CD8-positive, alpha-beta T cell (primary cell): ENCODE measurements at places on chromosomes 6 and 20. TPM values are rescaled to one million over a fixed set of nuclear protein-coding genes. Genes with fewer than 3 reads are reported as not detected.
A peak's percentile ranks its signal among the peaks of the same experiment; 100 is the strongest.

The OR2B2 gene
- total RNA-seq = not detected

The AKAP12 gene
- total RNA-seq = 0.03 TPM

The OPN5 gene
- not detected for total RNA-seq

The C20orf204 gene
- total RNA-seq = 7.1 TPM

The ERVFRD-1 gene
- not detected for total RNA-seq

DNA sequence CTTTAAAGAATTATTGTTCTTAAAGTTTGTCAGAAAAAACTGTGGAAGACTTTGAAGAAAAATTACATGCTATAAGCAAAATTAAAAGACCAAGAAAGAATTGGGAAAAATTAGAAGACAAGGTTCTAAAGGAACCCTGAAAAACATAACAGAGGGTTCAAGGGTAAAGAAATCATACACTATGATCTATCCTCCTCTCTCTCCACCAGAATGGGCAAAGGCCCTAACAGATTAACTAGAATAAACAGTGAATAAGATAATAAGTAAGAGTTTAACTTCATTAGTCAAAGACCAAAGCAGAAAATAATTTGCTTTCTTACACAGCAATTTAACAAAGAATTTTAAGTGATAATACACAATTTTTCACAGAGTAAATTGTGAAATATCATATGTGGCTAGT is 201.2 kb upstream of the PDE10A start:
- no peak for DNase-seq

DNA sequence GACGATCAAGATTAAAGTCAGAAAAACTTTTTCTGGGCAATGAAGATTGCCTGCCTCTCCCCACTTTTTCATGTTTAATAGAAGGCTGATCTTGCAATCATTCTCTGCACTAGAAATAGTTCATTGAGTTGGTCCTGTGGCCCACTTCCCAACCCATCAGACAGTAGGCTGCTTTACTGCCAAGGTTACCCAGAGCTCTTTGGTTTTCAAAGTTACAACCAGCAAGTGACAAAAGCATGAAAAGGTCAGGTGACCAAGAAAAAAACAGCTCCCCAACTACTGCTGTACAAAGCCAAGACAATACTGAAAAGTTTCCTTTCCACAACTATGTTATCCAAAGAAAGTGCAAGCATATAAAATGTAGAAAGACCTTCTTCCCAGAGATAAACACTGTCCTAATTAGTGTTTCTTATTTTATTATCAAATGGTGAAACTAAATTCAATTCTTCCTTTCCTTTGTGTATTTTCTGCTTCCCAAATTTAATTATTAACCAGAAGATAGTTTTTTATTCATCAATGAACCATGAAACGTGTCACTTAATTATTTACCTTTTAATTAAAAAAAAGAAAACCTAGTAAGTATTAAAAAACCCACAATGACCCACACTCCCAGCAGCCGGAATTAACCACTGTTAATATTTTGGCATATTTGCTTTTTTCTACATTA is 16.6 kb downstream of the DNAAF9 start:
- no peak for DNase-seq

DNA sequence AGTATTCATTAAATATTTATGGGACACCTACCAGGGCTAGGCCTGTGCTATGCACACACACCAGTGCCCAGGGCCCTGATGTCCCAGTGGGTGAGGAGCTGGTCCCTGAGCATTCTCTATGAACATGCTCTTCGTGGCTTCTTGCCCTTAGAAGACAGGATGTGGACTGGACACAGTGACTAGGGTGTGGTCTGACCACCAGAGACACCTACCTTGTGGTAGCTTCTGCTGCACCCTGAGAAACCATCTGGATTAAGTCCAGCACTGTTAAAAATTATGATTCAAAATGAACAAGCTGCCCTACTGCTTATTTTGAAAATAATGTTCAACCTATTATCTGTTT is 112.9 kb upstream of the RPS6KA2 start:
- DNase-seq = no peak

DNA sequence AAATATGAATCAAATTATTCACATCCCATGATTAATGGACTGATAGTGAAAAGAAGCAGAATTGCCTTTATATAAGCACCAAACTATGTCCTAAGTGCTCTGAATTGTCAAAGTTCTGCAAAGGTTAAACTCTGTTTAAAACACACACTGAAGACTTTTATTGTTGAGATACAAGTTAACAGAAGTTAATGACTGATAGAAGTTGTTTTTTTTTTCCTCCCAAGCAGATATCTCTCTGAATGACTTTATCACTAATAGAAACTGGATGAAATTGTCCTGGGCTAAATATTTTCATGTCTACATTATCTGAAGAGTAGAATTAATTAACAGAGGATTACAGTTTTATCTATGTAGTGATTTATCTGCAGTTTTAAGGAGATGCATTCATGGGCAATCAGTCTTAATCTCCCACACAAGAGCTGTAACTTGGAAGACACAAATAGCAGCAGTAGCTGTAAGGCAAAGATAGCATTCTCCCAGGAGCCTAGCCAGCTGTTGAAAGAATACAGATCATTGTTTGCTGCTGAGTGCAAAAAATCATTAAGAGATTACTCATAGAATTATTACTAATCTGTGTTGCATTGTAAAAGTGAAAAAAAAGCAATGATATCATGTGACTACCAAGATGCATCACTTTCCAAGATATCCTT is 49.9 kb downstream of the BMP5 start:
- DNase-seq = no peak

GRCh38 chr6:118652051-118652615 is 742 bp upstream of the CEP85L start:
- no peak for DNase-seq

- DNase-seq = no peak
These were observed 682.0 kb downstream of the GRIK2 start for GRCh38 chr6:102075539-102075938.

DNA sequence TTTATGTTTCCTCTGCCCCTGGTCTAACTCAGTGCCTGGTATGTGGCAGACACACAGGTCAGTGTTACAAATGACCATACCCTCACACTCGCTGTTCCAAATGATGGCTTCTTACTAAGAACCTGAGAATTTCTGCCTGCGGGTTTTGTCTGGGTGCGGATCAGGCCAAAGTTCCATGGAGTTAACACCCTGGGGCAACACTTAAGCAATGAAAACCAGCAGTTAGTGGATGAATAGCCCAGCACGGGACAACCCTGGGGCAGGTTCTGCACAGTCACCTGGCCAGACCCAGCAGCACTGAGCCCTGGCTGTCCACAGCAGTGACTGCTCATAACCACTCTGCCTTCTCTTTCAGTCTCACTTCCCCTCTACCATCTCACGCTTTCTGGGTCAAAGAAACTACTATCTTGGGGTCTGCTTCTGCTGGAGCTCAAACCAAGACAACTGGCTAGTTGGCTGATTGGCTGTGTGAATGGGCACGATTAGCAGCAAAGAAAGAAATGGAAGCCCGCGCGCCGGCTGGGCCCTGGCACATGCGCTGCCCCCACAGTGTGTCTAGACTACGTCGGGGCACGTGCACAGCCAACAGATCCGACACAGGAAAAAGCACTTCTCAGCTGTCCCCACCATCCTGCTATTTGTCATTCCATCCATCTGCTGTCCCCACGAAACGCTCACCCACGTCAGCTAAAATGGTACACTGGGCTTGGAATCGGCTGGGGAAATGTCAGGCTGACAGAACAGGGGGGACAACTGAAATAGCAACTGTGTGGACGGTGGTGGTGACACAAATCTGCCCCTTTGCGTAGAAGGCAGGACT is 36.6 kb downstream of the MGME1 start:
- no peak for DNase-seq

DNA sequence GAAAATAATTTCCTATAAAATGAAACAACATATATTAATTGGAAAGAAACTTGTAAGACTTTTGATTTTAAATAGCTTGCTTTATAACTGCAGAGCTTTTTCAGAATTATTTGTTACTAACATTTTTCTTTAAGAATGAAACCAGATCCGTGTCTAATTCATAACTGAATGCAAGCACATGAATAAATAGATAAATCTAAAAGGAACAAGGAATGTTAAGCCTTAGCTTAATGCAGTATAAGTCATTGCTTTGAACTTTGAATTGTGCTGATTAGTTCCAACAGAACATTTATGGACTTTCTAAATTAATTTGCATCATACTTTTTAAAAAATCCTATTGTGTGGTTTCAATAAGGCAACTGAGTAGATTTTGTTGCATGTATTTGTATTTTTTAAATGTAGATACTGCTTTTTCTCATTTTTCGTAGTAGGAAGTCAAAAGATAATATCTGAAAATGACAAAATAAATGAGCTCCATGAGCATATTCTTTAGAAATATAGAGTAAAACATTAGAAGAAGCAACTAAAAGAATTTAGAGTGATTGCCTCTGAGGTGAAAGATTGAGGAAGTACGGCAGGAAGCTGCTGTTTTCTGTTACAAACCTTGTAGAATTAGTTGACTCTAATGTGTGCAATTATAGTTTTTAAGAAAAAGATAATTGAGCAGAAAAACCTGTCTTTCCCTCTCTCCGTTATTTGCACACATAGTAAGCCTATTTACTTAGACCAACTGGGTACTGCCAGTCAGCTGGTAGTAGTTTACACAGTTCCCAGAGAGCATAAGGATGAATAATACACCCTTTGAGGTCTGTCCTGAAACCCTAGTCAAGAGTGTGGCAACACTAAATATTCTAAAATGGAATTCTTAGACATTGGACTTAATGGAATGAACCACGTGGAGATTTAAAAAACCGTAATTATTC is 32.6 kb upstream of the SLC35D3 start:
- no peak for DNase-seq

DNA sequence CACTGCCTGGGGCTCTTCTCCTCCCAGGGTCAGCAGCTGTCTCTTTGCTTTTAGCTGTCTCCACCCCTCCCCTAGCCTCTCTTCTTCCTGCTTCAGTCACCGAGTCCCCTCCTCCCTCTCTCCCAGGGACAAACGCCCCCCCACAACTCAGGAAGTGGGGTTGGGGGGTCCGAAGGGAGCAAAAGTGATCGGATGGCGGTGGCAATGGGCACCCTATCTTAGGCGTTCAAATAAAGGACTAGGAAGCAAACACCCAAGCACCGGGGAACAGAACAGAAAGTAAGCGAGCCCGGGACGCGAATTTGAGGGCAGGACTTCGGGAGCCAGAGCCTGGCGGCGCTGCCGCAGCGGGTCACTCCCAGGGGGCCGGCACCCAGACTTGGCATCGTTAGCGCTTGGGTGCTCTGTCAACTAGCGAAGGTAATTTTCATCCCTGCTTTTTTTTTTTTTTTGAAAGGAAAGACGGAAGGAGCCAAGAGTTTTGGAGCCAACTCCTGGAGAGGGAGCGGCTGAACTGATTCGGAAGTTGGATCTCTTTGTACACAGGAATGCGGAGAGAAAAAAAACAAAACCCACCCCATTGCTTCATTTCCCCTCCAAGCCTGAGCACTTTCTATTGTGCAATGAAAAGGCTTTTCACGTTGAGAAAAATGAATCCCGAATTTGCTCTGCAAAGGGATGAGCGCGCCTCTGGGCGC is 815 bp upstream of the ITPR3 start:
- DNase-seq = peak; percentile 28

- DNase-seq = no peak
These were observed 181.6 kb upstream of the ECI2 start for GRCh38 chr6:4316867-4317400.

DNA sequence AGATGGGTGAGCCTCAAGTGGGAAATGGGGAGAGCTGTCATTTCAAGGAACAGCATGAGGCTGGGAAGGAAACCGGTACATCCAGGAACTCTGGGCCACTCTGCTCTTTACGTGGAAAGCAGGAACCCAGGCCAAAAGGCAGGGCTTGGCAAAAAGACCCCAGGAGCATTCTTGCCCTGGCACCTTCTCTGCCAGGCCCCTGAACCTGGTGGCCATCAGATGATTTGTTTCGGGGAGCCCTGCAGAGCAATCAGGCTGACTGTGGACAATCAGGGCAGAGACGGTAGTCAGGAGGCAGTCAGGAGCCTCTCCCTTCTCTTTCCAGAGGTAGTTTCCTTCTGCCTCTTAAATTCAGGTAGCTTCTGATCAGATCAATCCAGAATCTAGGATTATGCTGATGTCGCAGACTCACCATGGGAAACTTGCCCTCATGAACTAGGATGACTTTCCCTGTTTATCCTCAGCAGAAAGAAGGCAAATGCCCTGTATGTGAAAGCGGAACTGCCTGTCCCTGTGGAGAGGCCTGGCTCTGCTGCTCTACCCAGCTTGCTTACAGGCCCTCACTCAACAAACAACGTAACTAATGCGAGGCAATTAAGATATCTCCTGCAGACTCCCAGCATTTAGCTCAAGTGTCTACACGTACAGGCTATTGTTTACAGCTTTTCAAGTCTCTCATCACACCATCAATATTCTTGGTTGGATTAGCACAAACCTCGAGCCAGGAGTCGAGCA is 36.6 kb downstream of the EZR start:
- no peak for DNase-seq

GRCh38 chr20:36998652-36999051 is 47.1 kb upstream of the SAMHD1 start:
- no peak for DNase-seq

GRCh38 chr6:47437592-47437991 is 40.0 kb upstream of the CD2AP start:
- DNase-seq = no peak

- no peak for DNase-seq
These were observed 271.5 kb downstream of the FOXA2 start for GRCh38 chr20:22312744-22313346.

DNA sequence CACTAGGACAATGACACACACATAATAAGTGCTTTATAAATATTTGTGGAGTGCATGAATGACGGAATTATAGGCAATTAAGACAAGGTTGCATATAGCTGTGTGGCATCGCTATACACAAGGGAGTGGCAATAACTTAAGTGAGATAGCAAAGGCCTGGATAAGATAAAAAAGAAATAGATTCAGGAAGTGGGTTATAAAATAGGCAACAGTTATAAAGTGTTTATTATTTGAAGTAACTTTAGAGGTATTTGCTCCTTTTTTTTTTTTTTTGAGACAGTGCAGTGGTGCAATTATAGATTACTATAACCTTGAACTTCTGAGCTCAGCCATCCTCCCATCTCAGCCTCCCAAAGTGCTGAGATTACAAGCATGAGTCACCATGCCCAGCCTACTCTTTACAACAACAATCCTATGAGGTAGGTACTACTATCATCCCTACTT is 75.9 kb upstream of the LOC128125822 start:
- DNase-seq = no peak

DNA sequence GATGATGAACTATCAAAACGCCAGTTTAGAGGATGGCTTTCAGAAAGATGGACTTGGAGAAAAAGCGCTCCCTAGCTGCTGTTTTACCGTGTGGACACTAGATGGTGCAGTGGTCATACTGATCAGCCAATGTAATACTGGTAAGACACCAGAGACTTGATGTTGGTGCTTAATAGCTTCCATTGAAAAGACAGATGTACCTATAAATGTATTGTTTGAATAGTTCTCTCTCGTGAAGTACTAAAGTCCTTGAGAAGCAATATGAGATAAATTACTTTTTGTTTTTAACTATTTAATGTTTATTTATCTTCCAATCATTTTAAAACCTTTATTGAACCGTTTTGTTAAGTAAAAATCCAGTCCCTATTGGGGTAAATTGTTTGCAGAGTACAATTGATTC is 63.9 kb upstream of the FUCA2 start:
- peak; percentile 38 for DNase-seq

GRCh38 chr20:13220904-13221297 is at the start of gene ISM1:
Gene ISM1, plus strand, starts transcription at chr20:13221274. Its CDS starts 503 bp downstream, at chr20:13221777.
- DNase-seq = peak; percentile 48
